Ureter (tissue), 1 donor: ENCODE measurements at places on chromosomes 4 and X. TPM values are rescaled to one million over a fixed set of nuclear protein-coding genes. Genes with fewer than 3 reads are reported as not detected.

DNA sequence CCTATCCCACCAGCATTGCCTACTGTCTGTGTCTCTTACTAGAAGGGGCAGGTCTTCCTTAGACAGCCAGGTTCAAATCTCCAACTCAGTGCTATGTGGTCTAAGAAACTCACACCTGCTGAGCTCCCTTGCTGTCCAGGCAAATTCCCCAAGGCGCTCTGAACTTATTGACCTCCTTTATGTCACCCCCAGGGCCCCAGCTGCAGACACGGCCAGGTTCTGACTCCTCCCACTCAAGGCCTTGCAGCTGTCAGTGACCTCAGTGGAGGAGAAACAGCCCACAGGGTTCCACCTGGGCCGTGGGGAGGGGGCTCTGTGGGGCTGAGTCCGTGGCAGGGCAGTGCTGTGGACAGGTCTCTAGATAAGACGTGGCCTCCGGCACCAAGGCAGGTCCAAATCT lies 42.1 kb upstream of the PSAPL1 start:
- DNase-seq: no peak

DNA sequence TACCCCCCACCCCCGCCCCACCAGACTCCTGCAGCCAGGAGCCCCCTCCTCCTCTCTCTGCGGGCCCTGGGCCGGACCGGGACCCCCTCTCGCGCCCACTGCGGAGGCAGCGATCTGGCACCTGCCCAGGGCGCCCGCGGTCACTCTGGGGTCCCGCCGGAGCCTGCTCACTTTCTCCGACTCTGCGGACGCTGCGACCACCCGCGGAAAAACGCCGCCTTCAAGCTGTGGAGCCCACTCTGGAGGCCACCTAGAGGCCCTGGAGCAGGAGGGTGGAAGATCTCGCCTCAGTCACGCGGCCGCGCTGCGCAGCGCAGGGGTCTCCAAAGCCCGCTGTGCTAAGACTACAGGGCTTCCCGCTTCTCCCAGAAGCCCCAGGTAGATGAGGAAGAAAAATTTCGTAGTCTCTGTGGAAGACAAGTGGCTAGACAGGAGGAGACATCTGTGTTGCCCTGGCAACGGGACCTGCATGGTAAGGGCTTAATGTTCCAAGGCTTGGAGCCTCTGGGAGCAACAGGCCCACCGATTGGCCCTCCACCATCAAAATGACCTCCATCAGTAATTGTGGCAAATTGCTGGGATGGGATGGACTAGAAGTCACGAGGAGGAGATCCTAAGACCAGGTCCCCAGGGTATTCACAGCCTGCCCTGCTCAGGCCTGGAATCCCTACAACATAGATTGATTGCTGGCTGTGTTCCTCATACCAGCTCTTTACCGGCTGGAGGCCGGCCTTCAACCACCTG lies at the start of gene PNMA6F:
Gene PNMA6F (minus strand): TSS at position 387 of the 744 bp plus-strand sequence. CDS start 1,093 bp downstream, outside the sequence.
- no peak for DNase-seq

- DNase-seq: no peak
These were observed 49.4 kb downstream of the FHL1 start for GRCh38 chrX:136196691-136197155.

- no peak for DNase-seq
These were observed 137.4 kb downstream of the DCLK2 start for GRCh38 chr4:150215601-150216000.

GRCh38 chr4:5869966-5870619 lies 22.8 kb downstream of the CRMP1 start:
- no peak for DNase-seq

GRCh38 chrX:55340896-55341433 lies 76.2 kb upstream of the PAGE3 start:
- no peak for DNase-seq

- no peak for DNase-seq
These were observed 306.4 kb downstream of the PTTG2 start for GRCh38 chr4:38266616-38267015.

- no peak for DNase-seq
These were observed 75.3 kb upstream of the FRMPD3 start for GRCh38 chrX:107374132-107374531.

- DNase-seq: no peak
These were observed 95.4 kb upstream of the USP38 start for GRCh38 chr4:143089291-143089690.

- no peak for DNase-seq
These were observed 7.6 kb downstream of the PRRG3 start for GRCh38 chrX:151702741-151703340.

Gene SYN1
- 1.4 TPM for total RNA-seq

GRCh38 chrX:68415316-68415715 lies 18.0 kb downstream of the OPHN1 start:
- DNase-seq: no peak

Gene ATOH1
- total RNA-seq: not detected

DNA sequence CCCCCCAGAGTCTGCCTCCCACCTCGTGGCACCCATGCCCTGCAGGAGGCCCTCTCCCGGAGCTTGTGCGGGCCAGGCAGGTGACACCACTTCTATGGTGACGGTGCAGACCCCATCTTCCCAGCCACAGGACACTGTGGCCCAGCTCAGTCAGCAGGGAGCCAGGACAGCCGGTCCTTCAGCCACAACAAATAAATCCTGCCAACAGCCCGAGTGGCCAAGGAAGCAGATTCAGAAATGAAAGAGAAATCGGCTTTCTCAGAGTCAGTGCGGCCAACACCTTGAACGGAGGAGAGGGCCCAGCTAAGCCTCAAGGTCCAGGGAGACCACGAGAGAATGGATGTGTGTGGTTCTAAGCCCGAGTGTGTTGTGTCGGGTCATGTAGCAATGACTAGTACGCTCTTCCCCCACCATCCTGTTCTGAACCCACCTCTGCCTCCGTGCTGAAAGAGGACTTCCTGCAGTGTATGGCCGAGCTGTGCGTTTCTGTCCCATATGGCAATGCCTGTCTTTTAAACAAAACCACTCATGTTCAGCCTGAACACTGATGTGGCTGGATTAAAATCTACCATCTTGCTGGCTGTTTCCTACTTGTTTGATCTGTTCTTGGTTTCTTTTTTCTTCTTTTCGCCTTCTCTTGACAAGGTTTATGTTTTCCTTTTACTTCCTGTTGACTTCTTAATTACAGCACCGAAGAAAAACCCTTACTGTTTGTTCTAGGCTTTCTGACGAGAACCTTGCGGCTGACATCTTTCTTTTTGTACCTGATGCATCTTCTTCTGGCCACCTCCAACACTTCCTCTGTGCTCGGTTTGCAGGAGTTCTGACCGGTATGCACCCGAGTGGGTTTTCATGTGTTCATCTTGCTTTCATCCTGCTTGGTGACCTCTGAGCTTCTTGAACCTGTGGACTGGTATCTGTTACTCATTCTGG lies 53.1 kb downstream of the GAK start:
- no peak for DNase-seq

Gene CLDN22
- total RNA-seq: not detected

GRCh38 chrX:13152518-13153185 lies 108.2 kb upstream of the FAM9C start:
- no peak for DNase-seq

- peak; percentile 56 for DNase-seq
These were observed 19.9 kb downstream of the DGAT2L6 start for GRCh38 chrX:70196961-70197720.

Gene HTR2C
- total RNA-seq: 0.75 TPM

GRCh38 chr4:41655177-41655576 lies 93.3 kb downstream of the PHOX2B start:
- DNase-seq: no peak
